Fibroblast of mammary gland (primary cell): ENCODE measurements at places on chromosomes 6 and 20.

- peak; percentile 98 for DNase-seq
Measured at GRCh38 chr20:1718604-1719384, 61.2 kb upstream of the SIRPG start.

- peak; percentile 87 for DNase-seq
Measured at GRCh38 chr6:137112067-137112355, 61.4 kb downstream of the IL22RA2 start.

- DNase-seq, result peak; percentile 21
Measured at GRCh38 chr6:14516956-14517355, 399.4 kb downstream of the CD83 start.

- DNase-seq, result peak; percentile 18
Measured at GRCh38 chr6:30321692-30322388, 4.9 kb upstream of the TRIM39 start.

DNA sequence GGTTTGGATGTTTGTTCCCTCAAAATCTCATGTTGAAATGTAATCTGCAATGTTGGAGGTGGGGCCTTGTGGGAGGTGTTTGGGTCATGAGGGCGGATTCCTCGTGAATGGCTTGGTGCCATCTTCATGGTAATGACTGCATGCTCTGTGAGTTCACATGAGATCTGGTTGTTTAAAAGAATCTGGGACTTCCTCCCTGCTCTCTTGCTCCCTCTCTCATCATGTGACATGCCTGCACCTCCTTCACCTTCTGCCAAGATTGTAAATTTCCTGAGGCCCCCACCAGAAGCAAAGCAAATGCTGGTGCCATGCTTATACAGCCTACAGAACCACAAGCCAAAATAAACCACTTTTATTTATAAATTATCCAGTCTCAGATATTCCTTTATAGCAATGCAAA lies 250.3 kb upstream of the PLN start:
- peak; percentile 22 for DNase-seq

DNA sequence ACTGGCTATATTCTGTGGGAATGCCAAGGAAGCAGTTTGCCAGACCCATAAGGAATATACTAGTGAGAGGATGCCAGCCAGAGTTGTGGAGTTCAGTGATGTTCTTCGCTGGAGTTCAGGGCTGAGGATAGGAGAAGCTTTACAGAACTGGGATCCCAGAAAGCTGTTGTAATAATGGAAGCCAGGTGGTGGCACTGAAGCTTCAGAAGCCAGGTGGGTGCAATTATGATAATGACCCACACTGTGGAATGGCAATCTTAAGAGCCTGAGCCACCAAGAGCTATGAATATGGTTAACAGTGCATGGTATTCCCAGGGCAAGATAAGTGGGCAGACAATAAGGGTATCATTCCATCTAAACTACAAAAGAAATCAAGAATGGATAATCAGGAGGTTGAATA lies 25.1 kb upstream of the ENPP1 start:
- DNase-seq, result no peak

GRCh38 chr6:17601386-17601703 lies 1.2 kb downstream of the FAM8A1 start:
- peak; percentile 3 for DNase-seq

- DNase-seq, result no peak
Measured at GRCh38 chr6:91506509-91506908, 919.6 kb upstream of the MAP3K7 start.

DNA sequence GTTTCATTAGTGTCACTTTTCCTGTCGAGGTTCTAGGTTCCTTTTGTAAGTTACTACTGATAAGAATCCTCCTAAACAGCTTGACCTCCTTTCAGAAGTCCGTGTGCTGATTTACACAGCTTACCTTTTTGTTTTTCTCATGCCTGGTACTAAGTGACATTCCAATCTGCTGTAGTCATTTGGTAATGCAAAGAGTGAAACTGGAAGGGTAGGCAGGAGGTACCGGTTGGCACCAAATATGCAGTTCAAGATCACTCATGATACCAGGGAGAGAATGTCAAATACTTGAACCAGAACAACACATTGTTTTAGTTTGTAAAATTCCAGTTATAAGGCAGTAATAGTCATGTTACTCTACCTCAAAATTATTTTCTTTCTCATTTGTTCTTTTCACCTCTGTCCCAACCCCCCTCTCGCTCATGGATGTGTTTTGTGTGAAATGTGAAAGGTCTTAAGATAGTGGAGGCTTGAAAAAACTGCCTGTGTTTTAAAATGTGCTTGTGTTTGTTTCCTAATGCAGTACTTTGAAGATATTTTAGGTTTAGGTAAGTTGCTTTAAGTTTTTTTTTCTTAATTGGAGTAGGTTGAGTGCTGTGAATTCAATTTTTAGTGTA lies 23.2 kb downstream of the AFDN start:
- DNase-seq, result no peak

GRCh38 chr6:13452346-13453117 lies 34.9 kb downstream of the GFOD1 start:
- DNase-seq, result no peak

DNA sequence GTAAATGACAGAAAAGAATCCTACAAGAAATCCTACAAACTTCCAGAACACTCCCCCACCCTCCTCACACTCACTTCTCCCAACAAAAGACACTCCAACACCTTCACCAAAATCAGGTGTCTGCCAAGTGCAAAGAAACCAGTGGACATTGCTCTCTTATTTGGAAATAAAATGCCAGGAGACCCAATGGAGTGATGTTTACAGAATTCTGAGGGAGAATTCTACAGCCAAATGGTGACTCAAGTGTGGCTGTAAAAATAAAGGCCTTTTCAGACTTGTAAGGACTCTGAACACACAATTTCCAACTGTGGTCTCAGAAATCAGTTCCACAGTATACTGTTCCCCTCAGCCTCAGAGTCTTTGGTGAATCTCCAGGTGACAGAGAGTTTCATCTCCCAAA lies 109.6 kb upstream of the CARMIL1 start:
- DNase-seq, result peak; percentile 26

GRCh38 chr20:3603108-3603507 lies 60.1 kb downstream of the GFRA4 start:
- no peak for DNase-seq

- DNase-seq, result no peak
Measured at GRCh38 chr6:104400844-104401243, 458.9 kb downstream of the HACE1 start.

- DNase-seq, result peak; percentile 75
Measured at GRCh38 chr6:75882734-75883133, 133.7 kb downstream of the MYO6 start.

- DNase-seq, result no peak
Measured at GRCh38 chr6:169843991-169844390, 92.6 kb downstream of the ERMARD start.

GRCh38 chr20:7859356-7859802 lies 80.9 kb downstream of the HAO1 start:
- peak; percentile 79 for DNase-seq

GRCh38 chr6:57221936-57222742 lies at the start of gene RAB23:
Gene RAB23 (minus strand): TSS chr6:57222307. CDS start chr6:57210380, 11,927 bp downstream.
- peak; percentile 74 for DNase-seq

- peak; percentile 69 for DNase-seq
Measured at GRCh38 chr6:146358431-146359046, 185.1 kb upstream of the RAB32 start.

GRCh38 chr20:23125625-23126191 lies 39.6 kb upstream of the CD93 start:
- peak; percentile 96 for DNase-seq

- no peak for DNase-seq
Measured at GRCh38 chr20:36827541-36828279, 48.2 kb upstream of the TLDC2 start.

GRCh38 chr6:31502586-31502985 lies 4.6 kb downstream of the MICB start:
- no peak for DNase-seq

DNA sequence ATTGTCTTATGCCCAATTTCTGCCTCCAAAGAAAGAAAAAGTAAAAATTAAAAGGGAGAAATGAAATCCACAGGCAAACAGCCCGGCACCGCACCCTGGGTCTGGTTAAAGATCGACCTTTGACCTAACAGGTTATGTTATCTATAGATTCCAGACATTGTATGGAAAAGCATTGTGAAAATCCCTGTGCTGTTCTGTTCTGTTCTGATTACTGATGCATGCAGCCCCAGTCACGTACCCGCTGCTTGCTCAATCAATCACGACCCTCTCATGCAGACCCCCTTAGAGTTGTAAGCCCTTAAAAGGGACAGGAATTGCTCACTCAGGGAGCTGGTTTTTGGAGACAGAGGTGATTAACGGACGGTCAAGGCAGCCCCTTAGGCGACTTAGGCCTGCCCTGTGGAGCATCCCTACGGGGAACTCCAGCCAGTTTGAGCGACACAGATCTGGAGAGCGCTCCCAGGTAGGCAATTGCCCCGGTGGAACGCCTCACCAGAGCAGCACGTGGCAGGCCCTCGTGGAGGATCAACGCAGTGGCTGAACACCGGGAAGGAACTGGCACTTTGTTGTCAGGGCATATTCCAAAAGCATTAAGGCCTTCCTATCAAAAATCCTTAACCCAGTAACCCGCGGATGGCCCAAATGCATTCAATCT lies 12.0 kb upstream of the HFE start:
- DNase-seq, result no peak

DNA sequence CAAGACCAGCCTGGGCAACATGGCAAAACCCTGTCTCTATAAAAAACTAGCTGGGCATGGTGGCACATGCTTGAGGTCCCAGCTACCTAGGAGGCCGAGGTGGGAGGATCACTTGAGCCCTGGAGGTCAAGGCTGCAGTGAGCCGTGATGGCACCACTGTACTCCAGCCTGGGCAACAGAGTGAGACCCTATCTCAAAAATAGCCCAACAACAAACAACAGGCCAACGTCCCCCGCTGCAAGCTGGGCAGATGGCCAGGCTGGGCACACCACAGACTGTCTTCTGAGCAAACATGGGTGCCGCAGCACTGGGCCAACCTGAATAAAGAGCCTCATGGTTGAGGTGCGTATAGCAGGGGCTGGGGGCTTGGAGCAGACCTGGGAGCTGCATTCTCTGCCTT lies 46.6 kb upstream of the SRF start:
- DNase-seq, result no peak

- no peak for DNase-seq
Measured at GRCh38 chr20:44970243-44970757, 4.0 kb downstream of the STK4 start.
